NCI-H2029 treated with DMSO at 0.1 percent for 48 hours (cell line): ENCODE measurements at places on chromosomes 2 and 18.
A peak's percentile ranks its signal among the peaks of the same experiment; 100 is the strongest.

GRCh38 chr18:63253428-63254372 is 65.9 kb downstream of the BCL2 start:
- DNase-seq: no peak

DNA sequence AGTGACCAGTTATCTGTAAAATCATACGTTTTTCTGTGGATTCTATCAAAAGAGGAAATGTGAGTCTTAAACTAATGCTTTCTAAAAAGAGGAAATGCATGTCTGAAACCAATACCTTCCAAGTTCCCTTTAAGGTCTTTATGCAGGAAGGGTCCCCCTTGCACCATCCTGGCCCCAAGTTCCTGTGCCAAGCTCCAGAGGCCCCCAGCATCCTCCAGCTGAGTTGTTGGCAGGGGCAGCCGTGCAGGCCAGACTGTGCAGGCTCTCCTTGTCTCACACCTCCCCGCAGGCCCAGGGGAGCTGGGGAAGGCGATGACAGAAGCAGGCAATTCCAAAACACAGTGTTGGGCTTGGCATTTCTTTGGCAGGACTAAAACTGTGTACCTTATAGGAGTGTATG is 39.2 kb downstream of the DPYSL5 start:
- no peak for DNase-seq

- DNase-seq: no peak
Observed at GRCh38 chr2:9473985-9474360, 378 bp upstream of the IAH1 start.

GRCh38 chr2:165015052-165015642 is 59.8 kb upstream of the SLC38A11 start:
- peak; percentile 54 for DNase-seq

DNA sequence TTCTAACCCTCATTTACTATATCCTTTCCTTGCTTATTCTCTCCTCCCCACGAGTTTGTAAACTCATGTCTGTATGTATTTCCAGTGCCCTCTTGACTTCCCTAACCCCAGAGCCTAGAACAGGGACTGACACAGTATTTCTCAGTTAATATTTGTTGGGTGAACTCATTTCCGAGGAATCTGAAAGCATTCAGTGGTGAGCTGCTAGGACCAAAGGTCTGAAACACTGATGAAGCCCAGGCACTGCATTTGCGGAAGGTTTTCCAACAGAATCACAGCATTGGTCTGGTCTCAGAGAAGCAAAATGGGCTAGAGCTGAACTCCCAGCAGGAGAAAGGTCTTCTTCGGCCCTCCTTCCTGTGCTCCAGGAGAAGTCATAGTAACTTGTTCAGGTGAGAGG is 56.8 kb downstream of the SOX11 start:
- DNase-seq: no peak

- no peak for DNase-seq
Observed at GRCh38 chr2:239386872-239387445, 13.9 kb downstream of the HDAC4 start.

- DNase-seq: no peak
Observed at GRCh38 chr2:48991415-48992131, 162.7 kb downstream of the FSHR start.

- no peak for DNase-seq
Observed at GRCh38 chr2:85852937-85853498, 35.8 kb downstream of the ST3GAL5 start.

DNA sequence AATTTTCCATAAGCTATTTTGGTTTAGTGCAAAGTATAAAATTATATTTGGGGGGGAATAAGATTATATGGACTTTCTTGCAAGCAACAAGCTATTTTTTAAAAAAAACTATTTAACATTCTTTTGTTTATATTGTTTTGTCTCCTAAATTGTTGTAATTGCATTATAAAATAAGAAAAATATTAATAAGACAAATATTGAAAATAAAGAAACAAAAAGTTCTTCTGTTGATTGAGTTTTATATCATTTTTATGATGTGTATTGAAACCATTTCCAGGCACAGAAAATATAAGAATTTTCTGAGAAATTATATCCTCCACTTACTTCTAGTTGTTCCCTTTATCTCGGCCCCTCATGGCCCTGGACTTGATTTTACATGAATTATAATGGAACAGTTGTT is 3.7 kb downstream of the CCL20 start:
- DNase-seq: no peak
